Neural progenitor cell (in vitro differentiated cells): ENCODE measurements at places on chromosomes 2 and 18. TPM values are rescaled to one million over a fixed set of nuclear protein-coding genes. Genes with fewer than 3 reads are reported as not detected.

DNA sequence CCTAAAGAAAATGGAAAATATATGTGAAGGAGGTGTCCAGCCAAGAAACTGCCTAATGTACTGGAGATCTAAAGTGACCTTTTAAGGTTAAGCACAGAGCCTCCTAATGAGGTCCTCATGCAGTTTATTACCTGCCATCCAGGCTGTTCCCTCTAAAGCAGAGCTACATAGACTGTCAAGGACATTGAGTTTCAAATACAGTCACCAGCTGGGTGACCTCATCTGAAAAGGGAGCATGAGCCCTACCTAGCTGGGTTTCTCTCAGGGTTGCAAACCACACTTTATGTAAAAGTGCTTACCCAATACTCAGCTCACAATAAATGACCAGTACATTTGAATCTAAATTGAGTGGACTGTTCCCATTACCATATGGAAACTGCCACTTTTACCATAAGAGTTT, 65.4 kb upstream of the CTNNA2 start:
- no peaks in the 10 kb centered on the region for H3K36me3 ChIP-seq
- H3K27me3 ChIP-seq = no peaks in the 10 kb centered on the region
- DNase-seq = no peak
- H3K27ac ChIP-seq = no peak overlapping the region

- no peak overlapping the region for H3K4me3 ChIP-seq
- no peaks in the 10 kb centered on the region for H3K4me1 ChIP-seq
- no peak for DNase-seq
Measured at GRCh38 chr2:68336192-68336591, 16.4 kb upstream of the CNRIP1 start.

DNA sequence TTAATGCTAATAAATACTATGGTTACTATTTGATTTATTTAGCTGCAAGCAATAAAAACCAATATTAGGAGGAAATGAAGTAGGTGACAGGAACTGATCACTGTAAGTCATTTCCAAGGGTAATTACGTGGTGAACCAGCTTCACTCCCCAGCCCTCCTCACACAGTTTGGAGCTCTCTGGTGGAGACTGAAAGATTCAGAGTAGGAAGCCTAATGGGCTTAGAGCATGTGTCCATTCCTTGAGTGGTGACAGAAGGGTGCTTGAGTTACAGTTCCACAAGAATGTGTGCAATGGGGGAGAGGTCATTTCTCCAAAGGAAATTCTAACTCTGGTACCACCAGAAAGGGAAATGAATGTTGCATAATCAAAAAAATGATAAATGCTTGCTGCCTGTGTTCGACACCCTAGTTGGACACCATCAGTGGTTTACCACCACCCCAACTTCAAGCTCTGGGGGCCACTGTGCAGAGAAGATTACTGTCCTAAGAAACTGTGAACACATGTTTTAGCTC, 285.1 kb upstream of the MMADHC start:
- H3K27me3 ChIP-seq = no peaks in the 10 kb centered on the region
- no peaks in the 10 kb centered on the region for H3K4me1 ChIP-seq
- no peak for DNase-seq
- H3K4me3 ChIP-seq = no peak overlapping the region
- H3K27ac ChIP-seq = no peak overlapping the region

- H3K27me3 ChIP-seq = no peaks in the 10 kb centered on the region
- DNase-seq = no peak
- H3K4me3 ChIP-seq = no peak overlapping the region
- no peak overlapping the region for H3K27ac ChIP-seq
Measured at GRCh38 chr2:126801473-126801872, 97.2 kb upstream of the TEX51 start.

- H3K27me3 ChIP-seq = peaks cover 7% of the 10 kb centered on the region
- H3K4me3 ChIP-seq = no peak overlapping the region
- no peaks in the 10 kb centered on the region for H3K36me3 ChIP-seq
- H3K27ac ChIP-seq = no peak overlapping the region
- peaks cover 6% of the 10 kb centered on the region for H3K4me1 ChIP-seq
- DNase-seq = no peak
Measured at GRCh38 chr2:222208010-222208690, 90.6 kb downstream of the PAX3 start.

DNA sequence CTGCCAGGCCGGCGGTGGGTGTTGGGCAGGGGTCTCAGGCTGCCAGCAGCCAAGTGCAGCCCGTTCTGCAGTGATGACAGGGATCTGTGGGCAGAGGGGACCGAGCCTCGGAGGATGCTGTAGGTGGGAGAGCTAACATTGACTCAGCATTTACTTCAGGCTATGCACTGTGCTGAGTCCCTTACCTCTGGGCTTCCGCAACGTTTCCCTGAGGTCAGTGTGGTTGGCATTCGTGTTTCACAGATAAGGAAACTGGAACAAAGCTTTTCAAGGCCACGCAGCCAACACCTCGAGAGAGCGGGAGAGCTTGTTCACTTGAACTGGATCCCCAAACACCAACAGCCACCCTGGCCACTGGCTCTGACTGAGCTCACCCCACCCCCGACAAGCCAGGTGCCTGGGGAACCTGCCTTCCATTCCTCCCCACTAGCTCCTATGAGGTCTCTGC, 839 bp upstream of the GPR148 start:
- no peaks in the 10 kb centered on the region for H3K36me3 ChIP-seq
- peaks cover 44% of the 10 kb centered on the region for H3K27me3 ChIP-seq
- DNase-seq = no peak
- peak overlapping the region; percentile 57 for H3K4me3 ChIP-seq
- H3K4me1 ChIP-seq = peaks cover 2% of the 10 kb centered on the region

Gene ALPG
- not detected in 2 replicates for total RNA-seq

GRCh38 chr2:222960126-222960525, 91.9 kb upstream of the KCNE4 start:
- no peaks in the 10 kb centered on the region for H3K4me1 ChIP-seq
- H3K27me3 ChIP-seq = no peaks in the 10 kb centered on the region
- H3K27ac ChIP-seq = no peak overlapping the region

DNA sequence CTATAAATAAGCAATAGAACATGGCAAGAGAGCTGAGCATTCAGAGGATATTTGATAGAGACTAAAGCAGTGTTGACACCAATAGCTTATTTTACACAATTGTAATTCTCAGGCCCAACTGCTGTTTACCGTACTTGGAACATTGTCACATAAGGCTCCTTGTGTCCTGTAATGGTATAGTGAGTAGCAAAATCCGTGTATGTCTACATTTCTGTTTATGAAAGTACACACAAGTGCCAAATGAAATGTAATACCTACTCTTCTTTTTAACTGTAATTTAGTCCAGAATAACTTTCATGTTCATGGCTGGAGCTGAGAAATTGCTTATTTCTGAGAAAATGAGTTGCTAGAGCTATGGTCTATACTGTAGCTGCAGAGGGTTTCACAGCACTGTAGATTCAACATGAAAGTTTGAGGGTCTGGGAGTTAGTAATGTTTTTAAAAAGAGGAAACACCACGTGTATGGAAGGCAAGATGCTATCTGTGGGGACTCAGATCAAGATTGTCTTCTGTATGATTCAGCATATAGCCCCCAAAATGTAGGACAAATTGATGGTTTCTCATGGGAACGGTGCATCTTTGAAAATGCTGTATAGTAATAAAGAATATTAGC, 110.2 kb upstream of the NOSTRIN start:
- H3K36me3 ChIP-seq = no peaks in the 10 kb centered on the region
- no peak overlapping the region for H3K4me3 ChIP-seq
- H3K27ac ChIP-seq = no peak overlapping the region
- no peak for DNase-seq

GRCh38 chr2:135926605-135927004, 50.4 kb upstream of the MCM6 start:
- H3K27me3 ChIP-seq = no peaks in the 10 kb centered on the region
- no peaks in the 10 kb centered on the region for H3K4me1 ChIP-seq
- DNase-seq = no peak
- H3K4me3 ChIP-seq = no peak overlapping the region
- no peak overlapping the region for H3K27ac ChIP-seq
- peaks cover 2% of the 10 kb centered on the region for H3K36me3 ChIP-seq

GRCh38 chr18:58427321-58427720, 201.6 kb downstream of the ALPK2 start:
- no peak overlapping the region for H3K27ac ChIP-seq
- DNase-seq = no peak
- no peaks in the 10 kb centered on the region for H3K36me3 ChIP-seq
- peaks cover 15% of the 10 kb centered on the region for H3K4me1 ChIP-seq
- H3K4me3 ChIP-seq = no peak overlapping the region
- no peaks in the 10 kb centered on the region for H3K27me3 ChIP-seq

DNA sequence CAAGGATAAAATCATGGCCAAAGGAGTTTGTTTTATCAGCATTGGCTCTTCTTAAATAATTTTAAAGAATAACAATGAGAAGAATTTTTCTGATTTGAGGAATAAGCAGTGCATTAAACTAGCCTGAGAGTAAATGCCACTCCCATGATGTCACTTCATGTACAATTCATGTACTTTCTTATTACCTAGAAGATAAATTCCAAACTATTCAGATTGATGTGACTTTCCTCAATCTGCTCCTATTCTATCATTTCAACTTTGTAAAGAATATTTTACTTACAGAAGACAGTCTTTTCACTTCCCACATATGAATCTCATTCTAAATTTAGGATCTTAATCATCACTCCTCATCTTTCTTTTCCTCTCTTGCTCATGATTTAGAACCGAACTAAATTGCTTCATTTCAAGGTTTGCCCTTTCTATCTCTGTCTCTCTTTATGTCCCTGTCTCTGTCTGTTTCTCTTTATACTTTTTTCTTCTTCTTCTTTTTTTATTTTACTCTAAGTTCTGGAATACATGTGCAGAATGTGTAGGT, 1142.0 kb upstream of the PIK3C3 start:
- H3K36me3 ChIP-seq = no peaks in the 10 kb centered on the region
- no peaks in the 10 kb centered on the region for H3K4me1 ChIP-seq
- no peak for DNase-seq
- H3K4me3 ChIP-seq = no peak overlapping the region
- H3K27me3 ChIP-seq = no peaks in the 10 kb centered on the region
- H3K27ac ChIP-seq = no peak overlapping the region

Gene BMP10
- not detected in 2 replicates for total RNA-seq

GRCh38 chr18:75067996-75068645, 140.8 kb downstream of the PTGR3 start:
- H3K27ac ChIP-seq = no peak overlapping the region
- no peak for DNase-seq
- H3K4me1 ChIP-seq = no peaks in the 10 kb centered on the region
- no peaks in the 10 kb centered on the region for H3K27me3 ChIP-seq

DNA sequence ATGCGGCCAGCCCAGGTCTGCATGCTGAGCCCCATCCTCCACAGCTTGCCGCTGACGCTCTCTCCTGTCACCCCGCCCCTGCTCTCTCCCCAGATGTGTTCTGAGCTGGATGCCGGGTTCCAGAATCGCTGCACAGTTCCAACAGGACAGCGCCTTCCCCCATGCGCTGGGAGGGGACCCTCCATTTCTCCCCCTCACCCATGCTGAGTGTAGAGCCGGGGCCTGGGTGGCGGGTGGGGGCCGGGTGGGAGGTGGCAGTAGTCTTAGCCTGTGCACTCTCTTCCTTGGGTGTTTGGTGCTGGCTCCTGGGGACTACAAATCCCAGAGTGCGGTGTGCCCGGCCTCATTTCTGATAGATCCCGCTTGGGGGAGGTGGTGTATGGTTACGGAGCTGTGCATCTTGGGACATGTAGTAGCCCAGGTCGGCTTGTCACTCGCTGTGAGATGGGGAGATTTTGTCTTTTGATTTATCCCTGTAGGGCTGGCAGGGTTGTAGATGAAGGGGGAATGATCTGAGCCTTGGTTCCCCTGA, 6.8 kb downstream of the DNAJB2 start:
- peak; percentile 84 for DNase-seq
- H3K27ac ChIP-seq = no peak overlapping the region
- no peak overlapping the region for H3K4me3 ChIP-seq
- peaks cover 5% of the 10 kb centered on the region for H3K4me1 ChIP-seq
- no peaks in the 10 kb centered on the region for H3K36me3 ChIP-seq
